ENCODE measurements at places on chromosomes 3 and 15. TPM values are rescaled to one million over a fixed set of nuclear protein-coding genes. Genes with fewer than 3 reads are reported as not detected.

The DCP1A gene
- total RNA-seq: 13.8 TPM

The LRTM1 gene
- total RNA-seq: not detected

The CHRM5 gene
- 0.02 TPM for total RNA-seq

DNA sequence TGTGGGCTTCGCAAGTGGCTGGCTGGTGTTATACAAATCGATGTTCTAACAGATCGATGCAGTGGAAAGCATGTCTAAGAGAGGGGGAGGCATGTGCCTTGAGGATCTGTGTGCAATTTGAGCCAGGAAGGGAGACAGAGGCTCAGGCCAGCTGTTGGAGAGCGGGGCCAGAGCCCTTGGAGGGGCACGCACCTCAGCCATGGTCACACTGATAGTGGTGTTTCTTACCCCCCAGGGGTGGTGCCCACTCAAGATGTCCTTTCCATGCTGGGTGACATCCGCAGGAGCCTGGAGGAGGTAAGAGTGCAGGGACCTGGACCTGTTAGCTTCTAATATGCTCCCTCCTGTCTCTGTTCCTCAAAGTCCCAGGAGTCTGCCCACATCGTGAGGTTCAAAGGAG is 3.8 kb upstream of the ABTB1 start:
- no peak for DNase-seq

DNA sequence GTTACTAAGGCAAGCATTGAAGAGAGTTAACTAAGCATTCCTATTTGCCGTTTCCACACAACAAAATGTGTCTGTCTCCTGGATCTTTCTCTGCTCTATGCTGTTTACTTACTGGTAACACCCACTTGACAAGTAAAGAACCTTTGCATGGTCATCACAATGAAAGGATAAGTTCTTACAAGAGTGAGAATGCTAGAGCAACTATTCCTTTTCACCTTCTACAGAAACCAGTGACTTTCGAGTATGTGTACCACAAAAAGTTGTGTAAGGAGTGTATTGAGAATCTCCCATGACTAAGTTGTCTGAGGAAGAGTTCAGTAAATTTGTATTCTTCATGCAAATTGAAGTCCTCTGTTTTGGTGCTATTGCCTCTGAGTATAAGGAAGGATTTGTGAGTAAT is 10.8 kb downstream of the TIPARP start:
- no peak for DNase-seq

All from A172 (cell line).